Kidney (tissue), 22 donors: ENCODE measurements at places on chromosomes 13 and 19. TPM values are rescaled to one million over a fixed set of nuclear protein-coding genes. Genes with fewer than 3 reads are reported as not detected.
A peak's percentile ranks its signal among the peaks of the same experiment; 100 is the strongest.

DNA sequence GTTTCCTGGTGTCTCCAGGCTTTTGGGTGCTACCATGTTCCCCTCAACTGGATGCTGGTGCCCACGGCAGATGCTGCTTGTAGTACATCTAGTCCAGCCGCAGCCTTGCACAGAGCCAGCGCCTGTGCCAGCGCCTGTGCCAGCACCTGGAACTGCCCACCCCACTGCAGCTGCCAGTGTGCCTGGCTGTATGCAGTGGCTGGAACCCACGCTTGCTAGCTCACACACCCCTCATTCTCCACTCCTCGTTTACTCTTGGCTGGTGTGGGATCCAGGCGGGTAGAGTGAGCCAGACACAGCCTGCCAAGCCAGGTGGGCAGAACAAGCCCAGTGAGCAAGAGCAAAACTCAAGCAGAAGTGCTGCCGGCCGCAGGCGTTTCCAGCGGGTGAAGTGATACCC is 428.6 kb downstream of the SLITRK1 start:
- no peak for DNase-seq

GRCh38 chr19:32717496-32717895 is 2.1 kb upstream of the TDRD12 start:
- no peak for DNase-seq

DNA sequence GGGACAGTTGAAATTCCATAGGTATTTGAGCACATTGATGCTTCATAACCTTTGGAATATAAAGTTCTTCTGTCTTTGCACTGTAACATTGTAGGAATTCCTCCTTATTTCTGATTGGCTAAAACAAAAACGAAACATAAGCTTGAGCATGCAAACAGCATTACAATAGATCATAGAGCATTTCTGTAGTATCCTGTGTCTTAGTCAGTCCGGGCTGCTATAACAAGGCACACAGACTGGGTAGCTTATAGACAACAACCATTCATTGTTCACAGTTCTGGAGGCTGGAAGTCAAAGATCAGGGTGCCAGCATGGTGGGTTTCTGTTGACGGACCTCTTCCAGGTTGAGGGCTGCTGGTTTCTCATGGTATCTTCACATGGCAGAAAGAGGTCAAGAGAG is 188.7 kb upstream of the SOX21 start:
- DNase-seq = no peak

DNA sequence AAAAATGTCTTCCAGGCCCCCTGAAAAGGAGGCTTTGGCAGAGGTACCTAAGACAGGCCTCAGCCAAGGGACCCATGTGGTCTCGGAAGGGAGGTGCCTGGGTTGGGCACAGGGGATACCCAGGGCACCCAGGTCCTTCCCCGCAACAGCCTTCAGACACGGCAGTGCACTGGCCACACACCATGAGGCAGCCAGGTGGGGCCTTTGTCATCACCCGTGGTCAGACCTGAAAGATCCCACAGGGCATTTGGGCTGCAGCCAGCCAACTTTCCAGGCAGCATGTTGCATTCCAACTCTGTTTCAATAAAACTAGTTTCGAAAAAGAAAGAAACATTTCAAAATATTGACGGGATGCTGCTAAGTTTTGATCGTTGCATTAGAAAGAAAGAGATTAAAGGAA is 4.7 kb upstream of the TUBGCP3 start:
- peak; percentile 77 for DNase-seq

DNA sequence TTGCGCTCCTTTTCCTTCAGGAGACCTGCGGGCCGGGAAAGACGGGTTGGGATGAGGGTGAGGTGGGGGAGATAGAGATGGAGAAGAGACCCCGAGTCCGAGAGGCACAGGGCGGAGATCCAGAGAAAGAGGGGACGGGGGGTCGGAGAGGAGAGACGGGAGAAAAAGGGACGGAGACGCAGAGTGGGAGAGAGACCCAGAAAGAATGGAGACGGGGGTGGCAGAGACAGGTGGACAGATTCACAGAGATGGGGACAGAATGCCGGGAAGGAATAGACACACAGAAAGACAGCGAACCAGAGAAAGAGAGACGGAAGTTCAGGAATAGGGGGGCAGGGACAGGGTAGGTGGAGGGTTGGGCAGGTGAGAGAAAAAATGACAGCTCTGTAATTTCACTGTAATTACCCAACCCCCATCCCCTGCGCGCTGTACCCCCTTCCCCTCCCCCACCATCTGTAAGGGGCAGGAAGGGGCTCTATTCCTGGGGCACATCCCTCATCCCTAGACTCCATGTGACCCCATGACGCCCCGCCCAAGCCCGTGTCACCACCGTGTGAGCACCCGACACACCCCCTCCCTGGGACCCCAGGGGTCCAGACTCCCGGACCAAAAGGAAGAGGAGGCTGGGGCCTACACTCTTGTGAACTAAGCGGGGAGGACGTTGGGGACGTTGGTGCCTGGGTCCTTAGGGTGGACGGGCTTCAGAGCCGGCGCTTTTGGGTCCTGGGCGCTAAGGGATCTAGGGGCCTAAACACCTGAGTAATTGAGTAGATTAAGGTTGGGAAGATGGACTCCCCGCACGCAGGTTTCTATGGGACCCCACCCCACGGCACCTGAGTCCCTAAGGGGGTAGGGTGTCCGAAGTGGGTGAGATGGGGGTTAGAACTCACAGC is 967 bp downstream of the DBP start:
- peak; percentile 87 for DNase-seq

DNA sequence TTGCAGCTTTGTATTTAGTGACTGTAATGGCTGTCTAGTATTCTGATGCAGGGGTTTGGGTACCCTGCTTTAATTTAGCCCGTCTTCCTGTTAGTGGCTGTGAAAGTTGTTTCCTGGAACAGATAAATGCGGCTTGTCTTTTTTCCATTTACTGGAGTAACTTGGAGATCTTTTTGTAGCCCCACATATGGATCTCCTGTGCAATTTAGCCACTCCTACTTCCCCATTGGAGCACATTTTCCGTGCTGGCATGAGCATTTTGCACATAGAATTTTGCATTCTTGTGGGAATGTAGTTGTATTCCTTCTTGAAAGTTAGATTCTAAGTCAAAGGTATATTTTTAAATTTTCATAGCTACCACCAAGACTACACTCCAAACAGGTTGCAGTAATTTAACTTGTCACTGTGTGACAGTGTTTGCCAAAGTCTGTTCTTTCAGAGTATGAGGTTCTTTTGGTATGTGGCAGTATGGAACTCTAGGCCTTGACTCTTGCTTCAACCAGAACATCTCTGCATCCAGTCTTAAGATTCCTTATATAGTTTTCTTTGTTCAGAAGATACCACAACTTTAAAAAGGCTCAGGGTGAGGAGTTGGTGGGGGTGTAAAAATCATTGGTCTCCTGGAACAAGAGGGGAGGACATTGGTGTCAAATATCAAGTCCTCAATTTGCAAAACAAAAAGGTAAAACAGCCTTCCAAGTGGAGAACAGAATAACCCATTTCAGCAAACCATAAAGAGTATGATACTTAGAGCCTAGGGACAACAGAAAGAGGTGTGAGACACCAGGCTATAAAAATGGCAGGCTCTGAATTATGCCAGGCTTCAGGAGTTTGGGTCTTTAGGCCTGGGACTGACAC is 21.1 kb upstream of the CCDC97 start:
- DNase-seq = no peak

GRCh38 chr19:3068071-3068470 is 5.8 kb upstream of the TLE5 start:
- DNase-seq = peak; percentile 91

DNA sequence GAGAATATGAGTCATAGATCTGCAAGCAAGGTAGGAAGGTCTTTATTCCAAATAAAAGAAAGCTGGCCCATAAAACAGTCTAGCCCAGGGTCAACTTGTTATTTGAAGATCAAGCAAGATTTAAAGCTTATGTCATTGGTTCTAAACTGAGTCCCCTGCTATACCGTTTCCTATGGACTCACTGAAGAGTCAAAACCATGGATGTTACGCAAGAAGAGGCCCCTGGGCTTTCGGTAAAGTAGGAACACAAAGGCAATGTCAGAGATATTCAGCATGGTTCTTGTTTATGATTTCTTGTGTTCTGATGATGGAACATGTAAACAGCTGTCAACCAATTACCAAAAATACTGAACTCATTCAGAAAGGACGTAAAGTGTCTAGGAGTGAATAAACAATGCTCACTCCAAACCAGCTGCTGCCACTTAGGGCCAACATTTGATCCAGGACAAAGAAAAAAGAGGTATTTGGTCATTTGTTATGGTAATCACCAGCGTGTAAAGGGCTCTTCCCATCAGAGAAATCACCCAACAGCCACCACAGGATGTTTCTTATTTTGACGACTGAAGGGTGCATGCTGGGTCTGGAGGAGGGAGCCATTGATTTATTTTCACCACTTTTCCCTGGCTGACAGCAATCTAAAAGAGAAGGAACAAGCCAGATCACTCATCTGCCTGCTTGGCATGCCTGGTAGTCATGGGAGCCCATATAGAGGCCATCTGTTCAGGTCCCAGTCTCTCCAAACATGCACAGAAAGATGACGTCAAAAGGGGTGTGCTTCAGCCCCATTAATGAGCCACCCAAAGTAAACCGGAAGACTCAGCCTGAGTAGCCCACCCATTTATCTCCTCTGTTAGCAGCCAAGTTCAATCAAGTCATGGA is 68.3 kb downstream of the FGF14 start:
- no peak for DNase-seq

DNA sequence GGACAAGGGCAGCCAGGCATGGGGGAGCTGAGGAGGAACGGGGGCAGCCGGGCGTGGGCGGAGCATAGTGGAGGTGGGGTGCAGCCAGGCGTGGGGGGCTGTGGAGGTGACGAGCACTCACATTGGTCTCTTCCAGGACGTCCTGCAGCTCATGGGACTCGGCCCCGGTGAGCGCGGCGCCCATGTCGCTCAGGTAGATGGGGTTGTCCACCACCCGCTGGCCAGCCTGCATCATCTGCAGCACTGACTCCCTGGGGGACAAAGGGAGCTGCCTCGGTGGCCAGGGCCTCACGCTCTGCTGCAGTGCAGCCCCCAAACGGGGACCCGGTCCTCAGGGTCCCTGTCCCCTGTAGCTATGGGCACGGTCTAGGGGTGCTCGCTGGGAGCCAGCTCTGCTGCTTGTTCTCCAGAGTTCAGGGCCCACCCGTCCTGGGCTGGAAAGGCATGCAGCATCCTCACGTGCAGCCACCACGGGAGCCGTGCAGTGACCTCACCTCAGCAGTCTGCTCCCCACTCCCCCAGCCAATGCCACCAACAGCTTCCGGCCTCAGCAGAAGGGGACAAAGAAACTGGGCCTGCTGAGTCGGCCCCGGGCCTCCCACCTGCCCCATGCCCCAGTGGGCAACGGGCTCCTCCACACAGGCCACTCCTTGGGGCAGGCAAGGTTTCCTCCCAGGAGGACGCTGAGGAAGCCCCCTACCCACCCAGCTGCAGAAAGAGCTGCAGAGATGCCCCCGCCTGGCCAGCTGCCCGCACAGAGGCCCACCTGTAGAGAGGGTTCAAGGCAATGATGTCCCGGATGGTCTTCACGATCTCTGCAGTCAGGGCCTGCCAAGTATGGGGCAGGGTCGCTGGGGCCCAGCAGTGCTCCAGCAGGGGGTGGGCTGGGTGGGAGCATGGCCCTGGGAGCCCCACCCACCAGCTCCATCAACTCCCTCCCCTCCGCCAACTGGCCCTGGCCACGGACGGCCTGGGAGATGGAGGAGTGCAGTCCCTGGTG is 12.1 kb downstream of the LONP1 start:
- DNase-seq = no peak

- DNase-seq = no peak
Observed at GRCh38 chr19:19711934-19712828, 20.7 kb downstream of the ZNF14 start.

DNA sequence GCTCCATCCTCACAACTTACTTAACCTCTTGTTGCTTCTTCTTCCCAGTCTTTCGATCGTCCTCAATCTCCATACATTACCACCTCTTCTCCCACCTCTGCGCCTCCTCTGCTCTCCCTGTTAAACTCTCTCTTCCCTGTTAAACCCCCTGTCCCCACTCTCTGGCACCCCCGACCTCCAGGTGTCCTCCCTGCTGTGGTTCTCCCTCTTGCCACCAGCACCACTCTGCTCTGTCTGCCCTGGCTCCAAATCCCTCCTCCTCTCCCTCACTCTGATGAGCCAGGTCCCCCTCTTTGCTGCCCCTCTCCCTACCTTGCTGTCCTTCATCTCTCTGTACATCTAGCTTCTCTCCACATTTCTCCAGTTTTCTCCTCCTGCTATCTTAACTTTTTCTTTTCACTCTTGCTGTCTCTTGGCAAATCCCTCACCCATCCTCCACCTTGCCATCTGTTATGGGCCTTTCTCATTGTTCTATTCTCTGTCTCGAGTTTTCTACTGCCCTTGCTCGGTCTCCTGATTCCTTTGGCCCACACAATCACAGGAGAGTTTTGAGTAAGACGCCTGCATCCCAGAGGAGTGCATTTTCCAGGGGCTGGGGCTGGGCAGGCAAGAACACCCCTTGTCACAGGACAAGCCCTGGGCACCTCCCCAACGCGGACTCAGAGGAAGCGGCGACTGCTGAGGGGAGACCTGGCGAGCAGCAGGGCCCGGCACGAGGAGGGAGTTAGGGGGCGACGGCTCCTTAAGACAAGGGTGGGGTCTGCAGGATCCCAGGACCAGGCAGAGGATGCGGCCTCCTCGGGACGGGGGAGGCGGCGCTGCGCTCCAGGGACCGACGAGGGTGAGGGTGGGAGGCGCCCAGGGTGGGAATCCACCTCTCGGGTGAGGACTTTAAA is 21.4 kb upstream of the ERVV-1 start:
- DNase-seq = peak; percentile 21

- no peak for DNase-seq
Observed at GRCh38 chr13:40465015-40465390, 201.4 kb downstream of the FOXO1 start.

- DNase-seq = peak; percentile 71
Observed at GRCh38 chr13:90867336-90867683, 480.2 kb upstream of the MIR17HG start.

DNA sequence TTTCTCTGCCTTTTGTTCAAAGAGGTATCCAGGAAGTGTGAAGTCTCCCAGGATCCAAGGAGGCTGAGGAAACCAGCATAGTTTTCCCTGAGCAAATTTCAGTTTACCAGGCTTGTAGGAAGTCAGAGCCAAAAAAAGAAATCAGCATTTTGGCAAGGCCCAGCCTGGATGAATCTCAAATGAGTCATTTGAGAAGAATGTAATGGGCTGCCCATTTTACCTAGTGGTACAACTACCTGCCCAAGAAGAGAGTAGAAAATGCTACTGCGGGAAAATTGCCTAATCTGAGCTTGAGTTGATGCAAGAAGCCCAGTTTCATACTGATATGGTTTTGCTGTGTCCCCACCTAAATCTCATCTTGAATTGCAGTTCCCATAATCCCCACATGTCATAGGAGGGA is 284.1 kb upstream of the ZNF507 start:
- no peak for DNase-seq

Gene ADM5
- polyA plus RNA-seq = 0.60 TPM

Gene SLC25A42
- 70.7 TPM for polyA plus RNA-seq

Gene BRME1
- polyA plus RNA-seq = 1.5 TPM

Gene B3GLCT
- polyA plus RNA-seq = 5.9 TPM
